Stimulated activated CD8-positive, alpha-beta memory T cell treated with anti-CD3 and anti-CD28 coated beads, Interleukin-2, amount 100 ng/mL, for 1 hour (primary cell): ENCODE measurements at places on chromosomes 12 and 14.

- no peak for DNase-seq
Measured at GRCh38 chr12:24977060-24977459, 28.2 kb upstream of the BCAT1 start.

GRCh38 chr14:92595267-92595666 lies 81.7 kb downstream of the RIN3 start:
- no peak for DNase-seq

DNA sequence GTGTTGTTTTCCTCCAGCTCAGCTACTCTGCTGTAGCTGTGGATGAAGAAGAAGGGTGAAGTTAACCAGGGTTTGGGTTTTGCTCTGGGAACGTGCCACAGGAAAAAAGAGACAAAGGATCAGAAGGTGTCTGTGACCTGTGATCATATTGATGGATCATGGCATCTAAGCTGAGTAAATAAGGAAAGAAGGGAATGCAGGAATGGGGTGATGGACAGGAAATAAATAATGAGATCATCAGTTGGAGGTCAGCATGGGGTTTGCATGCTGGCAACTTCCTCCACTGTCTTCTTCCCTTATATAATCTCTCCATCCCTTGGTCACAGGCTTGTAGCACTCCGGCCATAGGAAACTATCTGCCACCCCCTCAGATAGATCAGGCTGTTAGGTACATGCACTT lies 430.3 kb upstream of the PDE3A start:
- DNase-seq: no peak

DNA sequence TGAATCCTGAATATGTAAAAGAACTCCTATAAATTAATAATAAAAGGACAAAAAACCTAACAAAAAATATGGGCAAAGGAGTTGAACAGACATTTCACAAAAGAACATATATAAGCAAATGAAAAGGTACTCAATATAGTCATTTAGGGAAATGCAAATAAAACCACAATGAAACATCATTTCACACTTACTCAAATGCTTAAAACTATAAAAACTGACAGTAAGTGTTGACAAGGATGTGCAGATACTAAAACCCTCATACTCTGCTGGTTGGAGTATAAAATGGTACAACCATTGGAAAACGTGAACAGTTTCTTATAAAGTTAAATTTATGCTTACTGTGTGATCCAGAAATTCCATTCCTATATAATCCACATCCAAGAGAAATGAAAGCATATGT lies 247.1 kb downstream of the GXYLT1 start:
- no peak for DNase-seq

DNA sequence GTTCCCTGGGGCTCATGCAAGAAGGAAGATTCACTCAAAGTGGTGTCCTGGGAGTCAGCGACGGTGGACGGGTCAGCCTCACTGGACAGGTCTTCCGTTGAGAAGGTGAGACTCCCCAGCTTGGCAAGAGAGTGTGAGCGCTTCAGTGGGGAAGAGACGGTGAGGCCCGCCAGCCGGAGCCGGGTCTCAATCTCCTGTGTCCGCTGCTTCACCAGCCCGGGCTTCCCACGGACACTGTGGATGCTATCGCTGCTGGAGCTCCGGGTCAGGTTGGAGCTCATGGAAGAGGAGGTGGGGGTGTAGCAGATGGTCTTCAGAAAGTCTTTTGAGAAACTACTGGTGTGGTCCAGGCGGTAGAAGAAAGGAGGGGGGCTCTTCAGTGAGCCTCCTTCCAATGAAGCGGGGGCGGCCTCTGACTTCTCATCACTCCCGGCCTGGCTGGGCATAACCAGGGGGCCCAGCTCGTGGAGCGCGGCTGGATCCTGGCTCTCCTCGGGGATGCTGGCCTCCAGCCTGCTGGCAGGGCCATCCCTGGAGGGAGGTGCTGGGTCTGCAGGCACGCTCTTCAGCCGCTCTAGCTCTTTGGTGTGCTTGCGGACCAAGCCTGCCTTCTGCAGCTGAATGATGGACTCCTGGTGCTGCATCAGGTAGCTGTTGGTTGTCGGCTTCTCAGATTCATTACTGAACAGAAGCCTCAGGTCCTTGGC lies 56.9 kb upstream of the CORO1C start:
- no peak for DNase-seq

- no peak for DNase-seq
Measured at GRCh38 chr12:48420039-48420775, 52.2 kb upstream of the ANP32D start.

- DNase-seq: no peak
Measured at GRCh38 chr14:24095271-24096068, 1.4 kb downstream of the PCK2 start.

- DNase-seq: no peak
Measured at GRCh38 chr12:13372386-13372785, 175.9 kb downstream of the EMP1 start.

- DNase-seq: no peak
Measured at GRCh38 chr12:68612202-68612601, 1.5 kb downstream of the RAP1B start.

GRCh38 chr12:95942101-95942523 lies 302 bp downstream of the CCDC38 start:
- no peak for DNase-seq

GRCh38 chr12:95214466-95214865 lies 2.8 kb downstream of the FGD6 start:
- no peak for DNase-seq

GRCh38 chr12:84079626-84080025 lies 833.0 kb downstream of the SLC6A15 start:
- DNase-seq: no peak

DNA sequence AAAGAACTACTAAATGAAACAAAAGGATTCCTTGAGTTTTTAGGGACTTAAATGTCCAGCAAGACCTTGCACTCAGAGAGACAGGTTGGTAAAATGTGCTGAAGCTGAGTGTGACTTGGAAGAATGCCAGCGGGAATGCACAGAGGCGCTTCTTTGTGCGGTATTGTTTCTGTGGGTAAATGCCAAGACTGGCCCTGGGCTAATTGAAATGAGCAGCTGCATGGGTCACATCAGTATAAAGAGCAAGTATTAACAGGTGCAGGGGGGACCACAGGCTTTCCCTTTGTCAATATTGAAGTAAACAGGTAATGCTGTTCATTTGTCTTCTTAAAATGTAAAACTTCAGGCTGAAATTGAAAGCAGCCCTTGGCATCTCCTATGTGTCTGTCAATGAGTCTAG lies 74.3 kb downstream of the LMO3 start:
- no peak for DNase-seq

DNA sequence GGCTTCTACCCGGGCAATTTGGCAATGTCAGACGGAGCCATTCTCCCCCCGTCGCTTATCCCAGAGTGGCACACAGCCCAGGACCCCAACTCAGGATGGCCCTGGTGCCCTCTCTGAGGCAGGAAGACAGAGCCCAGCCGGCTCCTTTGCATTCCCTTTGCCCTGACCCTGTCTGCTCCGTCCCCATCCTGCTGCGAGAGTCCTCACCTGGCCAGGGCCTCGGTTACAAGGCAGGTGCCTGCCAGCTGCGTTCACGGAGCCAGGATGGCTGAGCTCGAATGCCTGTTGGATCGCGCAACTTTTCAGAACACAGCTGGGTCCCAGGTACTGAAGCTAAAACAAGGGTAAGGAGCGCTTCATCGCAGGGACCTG lies 18.6 kb downstream of the LRTM2 start:
- DNase-seq: no peak

GRCh38 chr14:24734917-24735500 lies 101.0 kb upstream of the GZMB start:
- peak; percentile 4 for DNase-seq

DNA sequence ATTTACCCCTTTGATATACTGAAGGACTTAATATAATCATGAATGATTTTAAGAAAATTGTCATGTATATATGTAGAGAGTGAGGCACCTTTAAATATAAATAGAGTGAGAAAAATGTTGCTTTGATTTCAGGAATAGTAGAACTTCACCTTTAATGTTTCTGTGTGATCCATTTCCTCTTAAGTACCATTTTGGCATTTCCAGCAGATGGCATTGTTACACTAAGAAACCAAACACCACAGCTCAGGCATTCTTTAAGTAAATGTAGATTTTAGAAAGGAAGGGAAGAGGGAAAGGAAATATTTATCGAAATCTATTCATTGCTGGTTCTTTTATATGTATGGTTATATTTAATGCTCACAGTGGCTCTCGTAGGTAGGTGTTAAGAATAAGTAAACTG lies 556.7 kb upstream of the FBXO33 start:
- no peak for DNase-seq

GRCh38 chr12:57239587-57240065 lies 10.1 kb downstream of the SHMT2 start:
- no peak for DNase-seq

DNA sequence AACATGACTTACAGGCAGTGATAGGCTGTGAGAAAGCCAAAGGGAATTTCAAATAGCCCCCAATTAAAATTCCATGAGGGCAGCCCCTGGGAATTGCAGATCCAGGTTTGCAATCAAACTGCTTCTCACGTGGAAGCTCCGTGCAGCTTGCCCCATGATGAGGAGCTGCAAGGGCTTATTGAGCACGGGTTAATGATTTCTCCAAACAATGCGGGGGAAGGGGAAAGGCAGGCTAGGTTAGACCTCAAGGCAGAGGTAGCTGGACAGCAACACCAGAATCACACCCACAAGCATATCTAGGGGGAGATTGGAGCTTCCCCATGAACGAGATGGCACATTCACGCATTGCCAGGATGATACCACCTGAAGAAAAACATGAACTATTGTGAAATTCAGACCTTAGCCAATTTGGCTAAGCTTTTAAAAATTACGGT lies 5.0 kb upstream of the DUSP6 start:
- no peak for DNase-seq

DNA sequence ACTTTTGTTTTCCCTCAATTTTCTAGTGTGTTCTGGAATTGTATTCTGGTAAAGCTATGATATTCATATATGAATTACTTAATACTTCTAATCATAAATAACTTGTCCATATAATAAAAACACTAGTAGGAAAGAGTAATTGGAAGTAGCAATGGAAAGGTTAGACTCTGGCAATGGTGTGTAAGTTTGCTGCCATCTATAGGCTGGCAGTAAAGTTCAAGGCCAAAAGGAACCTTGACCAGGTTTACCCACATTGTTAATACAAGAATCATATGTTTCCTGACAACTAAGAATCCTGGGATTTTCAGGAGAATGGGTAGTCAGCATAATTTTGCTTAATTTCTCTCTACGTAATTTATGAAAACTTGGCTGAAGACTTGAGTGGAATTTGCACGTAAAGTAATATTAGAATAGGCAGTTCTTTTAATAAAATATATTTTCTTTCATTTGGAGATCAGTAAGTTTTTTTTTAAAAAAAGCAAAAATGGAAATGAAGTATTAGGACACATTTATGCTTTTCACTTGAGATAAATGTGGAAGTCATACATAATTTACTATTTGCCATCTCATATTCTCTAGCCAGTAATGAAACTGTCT lies 926.7 kb downstream of the GALC start:
- DNase-seq: no peak

DNA sequence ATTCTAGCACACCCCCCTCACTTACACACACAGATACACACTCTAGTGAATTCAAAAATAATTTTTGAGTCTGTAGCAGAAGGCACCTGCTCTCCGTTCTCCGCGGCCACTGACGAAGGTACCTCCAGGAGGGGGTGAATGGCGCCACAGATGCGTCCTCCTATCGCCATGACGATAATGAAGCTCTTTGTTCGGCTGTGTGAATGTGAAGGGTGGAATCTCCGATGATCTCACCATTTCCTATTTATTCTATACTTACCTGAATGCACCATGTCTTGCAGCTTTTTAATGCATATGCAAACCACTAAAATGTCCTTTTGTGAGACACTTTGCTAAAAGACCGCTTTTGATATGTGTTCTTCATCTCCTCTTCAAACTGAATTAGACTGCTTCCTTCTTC lies 162.7 kb downstream of the EGLN3 start:
- no peak for DNase-seq

- no peak for DNase-seq
Measured at GRCh38 chr12:14431975-14432374, 66.5 kb downstream of the ATF7IP start.

DNA sequence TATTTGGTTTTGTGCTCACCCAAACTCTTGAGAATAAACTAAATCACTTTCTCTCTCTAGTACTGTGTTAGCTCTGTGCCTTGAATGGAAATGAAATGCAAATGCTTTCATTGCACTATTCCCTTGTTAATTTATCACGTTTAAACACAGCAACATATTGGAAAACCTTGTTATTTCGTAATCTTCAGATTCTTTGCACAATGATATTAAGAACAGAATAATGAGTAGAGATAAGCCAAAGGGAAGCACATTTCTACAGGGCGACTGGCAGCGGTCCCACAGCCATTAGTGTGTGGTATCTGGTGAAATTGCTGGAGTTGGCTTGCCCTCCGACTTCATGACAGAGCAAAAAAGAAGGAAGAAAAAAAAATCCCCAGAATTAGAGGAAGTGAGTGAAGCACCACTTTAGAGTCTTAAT lies 166.1 kb upstream of the E2F7 start:
- DNase-seq: no peak

GRCh38 chr14:93803408-93804318 lies 15.4 kb upstream of the PRIMA1 start:
- no peak for DNase-seq

GRCh38 chr14:23539248-23540140 lies 12.1 kb downstream of the ZFHX2 start:
- DNase-seq: no peak

GRCh38 chr14:73748858-73749357 lies 34.7 kb upstream of the PNMA1 start:
- DNase-seq: no peak

DNA sequence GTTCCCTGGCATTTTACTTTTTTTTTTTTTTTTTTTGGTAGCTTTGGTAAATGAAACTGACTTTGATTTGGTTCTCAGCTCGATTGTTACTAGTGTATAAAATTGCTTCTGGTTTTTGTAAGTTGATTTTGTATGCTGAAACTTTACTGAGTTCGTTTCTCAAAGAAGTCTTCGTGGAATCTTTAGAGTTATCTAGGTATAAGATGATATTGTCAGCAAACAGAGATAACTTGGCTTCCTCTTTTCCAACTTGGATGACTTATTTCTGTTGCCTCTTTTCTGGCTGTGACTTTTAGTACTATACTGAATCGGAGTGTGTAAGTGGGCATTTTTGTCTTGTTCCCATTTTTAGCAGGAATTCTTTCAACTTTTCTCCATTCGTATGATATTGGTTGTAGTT lies 28.1 kb downstream of the USP15 start:
- DNase-seq: no peak

- no peak for DNase-seq
Measured at GRCh38 chr12:109925185-109925840, 25.2 kb downstream of the TCHP start.

GRCh38 chr12:42482041-42482747 lies 107.4 kb downstream of the PRICKLE1 start:
- no peak for DNase-seq

- no peak for DNase-seq
Measured at GRCh38 chr12:52708010-52708409, 4.7 kb upstream of the KRT77 start.

GRCh38 chr12:123131879-123132402 lies 18.9 kb downstream of the PITPNM2 start:
- DNase-seq: no peak
